ENCODE measurements at places on chromosomes 4 and X.

GRCh38 chrX:118114971-118115370 is 1.6 kb downstream of the KLHL13 start:
- DNase-seq, result no peak

GRCh38 chr4:173585876-173586572 is 56.0 kb upstream of the HAND2 start:
- DNase-seq, result no peak

GRCh38 chrX:112941209-112941837 is 100.7 kb upstream of the AMOT start:
- no peak for DNase-seq

GRCh38 chr4:177185579-177185978 is 124.1 kb upstream of the NEIL3 start:
- DNase-seq, result no peak

DNA sequence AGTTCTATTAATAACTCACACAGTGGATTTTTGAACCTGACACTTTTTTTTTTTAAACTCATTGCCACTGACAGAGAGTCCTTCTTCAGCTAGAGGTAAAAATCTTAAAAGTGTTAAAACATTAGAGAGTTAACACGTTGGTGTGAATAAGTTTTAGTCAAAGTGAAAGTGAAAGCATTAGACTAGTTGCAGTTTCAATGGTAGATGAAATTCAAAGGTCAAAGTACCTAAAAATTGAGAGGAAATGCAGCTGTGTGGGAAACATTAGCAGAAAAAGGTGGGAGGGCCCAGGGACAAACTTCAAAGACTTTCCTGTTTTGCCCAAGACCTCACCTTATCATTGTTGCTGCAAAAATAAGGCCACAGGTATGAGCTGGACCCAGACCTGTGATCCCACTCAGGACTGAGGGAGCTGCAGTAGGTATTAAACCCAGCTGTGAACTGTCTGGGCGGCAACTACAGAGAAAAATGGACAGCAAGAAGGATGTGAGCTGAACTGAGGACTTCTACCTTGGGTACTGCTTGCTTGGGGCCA is 17.6 kb upstream of the GABRA4 start:
- no peak for DNase-seq

DNA sequence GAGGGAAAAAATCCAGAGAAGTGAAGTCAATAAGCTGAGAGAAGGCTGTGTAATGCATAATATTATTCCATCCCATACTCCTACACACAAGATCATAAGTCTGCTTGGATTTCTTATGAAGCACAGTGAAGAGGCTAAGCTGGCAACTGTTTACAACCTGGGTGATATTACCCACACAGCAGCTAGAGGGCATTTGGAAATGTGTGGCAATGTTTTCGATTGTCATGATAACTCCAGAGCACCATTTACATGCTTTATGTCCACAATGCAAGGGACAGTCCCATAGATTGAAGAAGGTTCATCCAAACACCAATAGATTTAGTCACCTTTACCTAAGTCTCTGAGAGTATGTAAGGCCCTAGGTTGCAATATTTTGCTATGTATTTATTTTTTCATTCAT is 412.2 kb downstream of the PPP3CA start:
- DNase-seq, result no peak

GRCh38 chrX:129000797-129001196 is 522.5 kb downstream of the SMARCA1 start:
- DNase-seq, result no peak

GRCh38 chrX:55056820-55057674 is 17.8 kb upstream of the PAGE2B start:
- DNase-seq, result peak; percentile 17

DNA sequence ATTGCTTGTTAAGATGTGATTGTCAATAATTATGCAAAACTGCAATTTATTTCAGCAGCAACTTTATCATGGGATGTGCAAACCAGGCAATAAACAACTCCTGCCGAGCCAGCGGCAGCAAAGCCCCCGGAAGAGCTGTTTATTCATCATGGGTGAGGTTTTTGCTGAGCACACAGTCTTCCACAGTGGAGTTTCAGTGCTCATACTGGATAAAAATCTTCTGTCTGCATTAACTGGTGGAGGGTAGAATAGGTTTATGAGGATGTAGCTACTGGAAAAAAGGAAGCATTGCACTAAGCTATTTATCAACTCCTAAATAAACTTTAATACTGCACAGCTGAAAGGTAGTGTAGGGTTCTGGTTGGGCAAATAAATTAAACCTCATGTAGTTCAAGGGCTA is 557.4 kb upstream of the FTHL17 start:
- DNase-seq, result no peak

DNA sequence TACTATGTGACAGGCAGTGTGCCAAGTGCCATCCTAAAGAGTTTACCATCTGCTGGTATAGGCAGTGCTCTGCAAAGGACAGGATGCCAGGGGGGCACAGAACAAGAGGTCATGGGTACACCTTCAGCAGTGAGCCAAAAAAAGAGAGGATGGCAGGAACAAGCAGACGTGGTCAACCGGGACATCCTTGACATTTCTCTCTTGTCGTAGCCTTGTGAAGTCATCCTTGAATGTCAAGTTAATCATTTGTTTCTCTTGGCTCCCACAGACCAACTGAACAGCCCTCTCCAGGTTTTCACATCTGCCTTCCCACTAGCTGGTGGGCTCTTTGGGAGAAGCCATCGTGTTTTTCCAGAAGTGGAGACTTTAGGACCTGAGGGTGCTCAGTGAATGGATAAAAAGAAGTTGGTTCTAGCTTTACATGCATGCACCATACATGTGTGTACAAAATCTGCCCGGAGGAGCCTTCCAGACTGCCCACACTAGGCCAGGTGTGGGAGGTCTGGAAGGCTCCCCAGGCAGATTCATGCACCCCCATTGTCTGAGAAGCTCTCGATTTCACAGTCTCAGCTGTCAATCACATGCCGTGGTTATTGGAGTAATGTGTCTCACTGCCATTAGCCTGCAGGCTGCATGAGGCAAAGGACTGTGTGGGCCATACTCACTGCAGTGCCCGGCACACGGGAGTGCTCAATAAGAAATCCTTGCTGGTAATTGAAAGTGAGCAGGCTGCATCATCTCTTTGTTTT is 16.4 kb downstream of the PNMA6F start:
- no peak for DNase-seq

DNA sequence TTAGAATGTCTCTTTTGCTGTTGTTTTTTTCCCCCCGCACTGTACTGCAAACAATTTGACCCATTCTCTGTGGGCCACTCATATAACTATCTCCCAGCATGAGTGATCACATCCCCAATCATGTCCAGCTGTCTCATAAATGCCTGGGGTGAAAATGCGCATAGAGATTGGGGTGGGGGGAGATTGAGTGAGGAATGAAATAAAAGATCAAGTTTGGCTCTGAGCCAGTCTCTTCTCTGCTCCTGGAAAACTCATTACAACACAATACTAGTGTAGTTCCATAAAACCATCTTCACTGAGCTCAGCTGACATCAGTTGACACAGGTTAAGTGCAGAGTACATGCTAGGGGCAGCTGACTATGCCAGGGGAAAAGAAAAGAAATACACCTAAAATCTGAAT is 96.9 kb downstream of the EGF start:
- no peak for DNase-seq

- no peak for DNase-seq
Measured at GRCh38 chrX:72466493-72466892, 106.2 kb downstream of the HDAC8 start.

DNA sequence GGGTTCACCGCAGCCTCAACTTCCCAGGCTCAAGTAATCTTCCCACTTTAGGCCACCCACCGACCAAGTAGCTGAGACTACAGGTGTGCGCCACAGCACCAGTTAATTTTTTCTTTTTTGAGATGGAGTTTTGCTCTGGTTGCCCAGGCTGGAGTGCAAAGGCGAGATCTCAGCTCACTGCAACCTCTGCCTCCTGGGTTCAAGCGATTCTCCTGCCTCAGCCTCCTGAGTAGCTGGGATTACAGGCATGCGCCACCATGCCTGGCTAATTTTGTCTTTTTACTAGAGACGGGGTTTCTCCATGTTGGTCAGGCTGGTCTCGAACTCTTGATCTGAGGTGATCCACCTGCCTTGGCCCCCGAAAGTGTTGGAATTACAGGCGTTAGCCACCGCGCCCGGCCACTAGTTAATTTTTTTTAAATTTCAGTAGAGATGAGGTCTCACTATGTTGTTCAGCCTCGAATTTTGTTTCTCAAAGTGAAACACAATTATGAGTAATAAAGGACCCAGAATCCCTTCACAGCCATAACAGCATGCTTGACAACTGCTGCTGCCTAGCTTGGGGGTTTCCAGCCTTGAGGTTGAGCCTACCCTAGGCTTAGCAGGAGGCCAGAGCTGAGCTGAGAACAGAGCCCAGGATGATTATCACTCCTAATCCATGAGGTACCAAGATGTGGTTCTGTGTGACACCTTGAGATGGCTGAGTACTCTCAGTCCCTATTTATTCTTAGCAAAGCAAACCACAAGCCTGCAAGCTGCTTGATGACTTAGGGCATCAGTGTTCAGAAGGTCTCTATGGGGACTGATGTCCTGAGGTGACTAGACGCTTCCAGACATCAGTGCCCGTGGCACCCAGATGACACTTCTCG is 41.6 kb upstream of the NKRF start:
- peak; percentile 64 for DNase-seq

GRCh38 chrX:122835886-122836285 is 348.2 kb upstream of the GRIA3 start:
- no peak for DNase-seq

GRCh38 chr4:83179205-83179604 is 64.7 kb upstream of the PLAC8 start:
- DNase-seq, result no peak

DNA sequence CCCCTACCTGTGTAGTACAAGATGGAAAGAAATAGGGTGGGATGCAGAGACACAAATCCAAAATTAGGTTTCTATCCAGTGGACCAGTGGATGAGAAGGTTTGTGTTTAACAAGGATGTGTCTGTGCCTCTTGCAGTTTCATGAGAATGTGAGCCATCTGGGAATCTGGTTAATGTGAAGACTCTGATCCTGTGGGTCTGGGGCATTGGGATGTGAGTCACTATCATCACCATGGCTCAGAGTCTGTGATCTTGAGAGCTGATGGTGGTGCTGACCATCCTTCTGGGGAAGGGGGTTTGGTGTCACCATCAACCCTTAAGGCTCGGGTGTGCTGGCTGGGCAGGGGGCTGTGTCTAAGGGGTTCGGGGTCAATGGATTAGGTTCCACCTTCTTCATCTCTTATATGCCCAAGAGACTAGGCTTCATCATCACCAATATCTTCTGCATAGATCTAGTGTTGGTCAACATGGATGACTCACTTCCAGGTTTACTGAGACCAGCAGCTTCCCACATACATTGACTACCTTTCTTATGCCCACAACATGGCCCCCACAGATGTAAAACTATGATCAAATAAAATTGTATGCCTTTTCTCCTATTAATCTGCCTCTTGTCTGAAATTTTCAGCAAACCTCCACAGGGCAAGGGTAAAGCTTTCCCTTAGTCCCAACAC is 65.7 kb upstream of the MID1 start:
- no peak for DNase-seq

- DNase-seq, result no peak
Measured at GRCh38 chrX:11427453-11428071, 134.3 kb downstream of the AMELX start.

DNA sequence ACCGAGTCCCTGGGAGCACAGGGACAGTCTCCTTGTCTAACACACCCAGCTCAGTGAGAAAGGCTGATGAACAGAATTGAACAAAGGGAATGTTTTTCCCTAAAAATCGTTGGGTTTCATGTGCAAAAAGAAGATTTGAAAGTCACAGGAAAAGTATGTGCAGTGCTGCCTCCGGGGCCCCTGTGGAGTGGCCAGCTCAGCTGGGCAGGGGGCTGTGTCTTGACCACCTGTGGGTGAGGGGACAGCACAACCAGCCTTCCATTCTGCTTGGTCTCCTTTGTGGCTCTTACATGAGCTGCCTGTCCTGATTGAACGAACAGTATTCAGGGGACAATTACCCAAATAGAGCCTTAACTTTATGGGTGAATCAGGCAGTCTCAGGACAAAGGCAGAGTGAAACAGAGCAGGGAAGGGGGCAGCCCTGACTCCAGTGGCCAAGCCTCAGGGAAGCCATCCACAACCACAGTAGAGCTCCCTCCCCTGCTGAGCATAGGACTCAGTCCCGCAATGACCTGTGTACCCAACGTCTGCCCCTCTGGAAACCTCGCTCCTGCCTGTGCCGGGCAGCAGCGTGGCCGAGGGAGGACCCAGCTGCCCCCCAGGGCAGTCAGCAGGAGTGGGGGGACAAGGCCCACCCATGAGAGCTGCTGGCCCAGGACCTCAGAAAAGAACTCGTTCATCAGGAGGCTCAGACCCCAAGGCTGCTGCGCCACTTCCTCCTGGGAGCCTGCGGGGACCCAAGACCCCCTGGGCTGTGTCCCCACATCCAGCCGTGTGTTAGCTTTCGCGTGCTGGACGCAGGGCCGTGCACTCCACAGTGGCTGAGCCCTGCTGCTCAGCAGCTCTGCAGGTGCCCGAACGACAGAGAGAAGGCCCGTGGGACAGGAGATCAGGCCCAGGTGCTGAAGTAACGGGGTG is 59.6 kb upstream of the MXD4 start:
- DNase-seq, result no peak

- DNase-seq, result no peak
Measured at GRCh38 chrX:7709845-7710244, 133.1 kb upstream of the VCX start.

GRCh38 chr4:10063544-10064300 is 42.4 kb upstream of the SLC2A9 start:
- DNase-seq, result no peak

- DNase-seq, result no peak
Measured at GRCh38 chrX:13091111-13091765, 46.8 kb upstream of the FAM9C start.
